ENCODE measurements at places on chromosomes 3 and 15.

DNA sequence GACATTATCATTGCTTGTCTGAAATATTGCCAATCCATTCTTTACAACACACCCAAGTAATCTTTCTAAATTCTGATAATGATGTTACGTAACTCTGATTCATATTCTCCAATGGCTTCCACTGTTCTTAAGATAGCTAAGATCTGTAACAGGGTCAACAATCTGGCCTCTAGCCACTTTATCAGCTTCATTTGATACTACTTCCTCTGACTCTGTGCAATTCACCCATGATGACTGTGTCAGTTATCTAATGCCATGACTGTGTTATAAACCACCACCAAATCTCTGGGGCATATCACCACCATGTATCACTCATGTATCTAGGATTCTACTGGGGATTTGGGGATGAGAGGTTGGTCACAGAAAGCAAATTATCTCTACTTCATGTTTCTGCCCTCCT, 44.0 kb downstream of the CD200 start:
- no peak for DNase-seq

GRCh38 chr3:59469948-59470723, 420.3 kb upstream of the CFAP20DC start:
- peak; percentile 8 for DNase-seq

- peak; percentile 15 for DNase-seq
Measured at GRCh38 chr15:77659350-77660321, 26.9 kb upstream of the LINGO1 start.

DNA sequence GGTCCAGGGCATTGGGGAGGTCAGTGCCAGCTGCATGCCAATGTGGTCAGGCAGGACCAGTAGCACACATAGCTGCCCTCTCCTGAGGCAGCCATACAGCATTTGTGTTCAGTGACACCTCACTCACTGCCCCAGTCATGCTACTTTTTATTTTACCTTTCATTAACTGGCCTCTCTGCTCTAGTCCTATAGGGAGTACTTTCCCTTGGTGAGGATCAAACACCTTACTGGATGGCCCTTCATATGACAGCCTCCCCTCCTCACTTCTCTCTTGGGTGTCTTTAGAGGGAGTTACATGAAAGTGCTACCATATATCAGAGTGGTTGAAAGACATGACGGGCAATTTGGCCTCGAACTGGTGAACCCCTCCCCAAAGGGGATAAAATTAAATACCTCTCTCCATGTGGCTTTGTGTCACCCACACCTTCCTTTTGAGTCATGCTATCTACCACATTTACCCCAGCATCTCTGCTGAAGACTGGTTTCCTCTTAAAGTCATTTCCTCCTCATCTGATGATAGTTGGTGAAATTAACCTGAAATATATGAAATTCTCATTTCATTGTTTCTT, 17.6 kb downstream of the RLBP1 start:
- DNase-seq, result peak; percentile 35

DNA sequence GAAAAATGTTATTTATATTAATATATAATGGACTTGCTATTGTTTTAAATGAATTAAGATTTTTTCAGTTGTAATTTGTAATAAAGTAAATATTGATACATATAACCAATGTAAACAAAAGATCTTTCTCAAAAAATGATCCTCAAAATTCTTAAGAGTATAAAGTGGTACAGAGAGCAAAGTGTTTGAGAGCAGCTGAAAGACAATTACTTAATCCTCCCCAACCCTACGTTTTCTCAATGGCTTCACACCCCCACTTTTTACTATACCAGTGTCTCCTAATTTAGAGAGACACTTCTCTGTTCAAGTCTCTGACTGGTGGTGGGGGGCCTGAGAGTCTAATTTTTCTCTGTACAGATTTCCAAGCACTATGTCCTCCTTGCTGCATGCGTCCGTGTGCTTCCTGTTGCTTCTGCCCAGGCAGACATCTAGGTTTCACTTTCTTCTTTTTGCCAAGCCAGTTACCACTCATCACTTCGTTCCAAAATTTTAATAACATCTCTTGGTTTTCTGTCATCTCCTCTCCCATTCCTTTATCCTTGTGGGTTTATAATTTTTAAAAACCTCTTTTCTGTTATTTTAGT, 276.3 kb upstream of the DNAJC19 start:
- no peak for DNase-seq

GRCh38 chr15:101168463-101168824, 83.4 kb downstream of the CHSY1 start:
- DNase-seq, result no peak

GRCh38 chr15:88529021-88529630, 17.4 kb downstream of the DET1 start:
- DNase-seq, result no peak

DNA sequence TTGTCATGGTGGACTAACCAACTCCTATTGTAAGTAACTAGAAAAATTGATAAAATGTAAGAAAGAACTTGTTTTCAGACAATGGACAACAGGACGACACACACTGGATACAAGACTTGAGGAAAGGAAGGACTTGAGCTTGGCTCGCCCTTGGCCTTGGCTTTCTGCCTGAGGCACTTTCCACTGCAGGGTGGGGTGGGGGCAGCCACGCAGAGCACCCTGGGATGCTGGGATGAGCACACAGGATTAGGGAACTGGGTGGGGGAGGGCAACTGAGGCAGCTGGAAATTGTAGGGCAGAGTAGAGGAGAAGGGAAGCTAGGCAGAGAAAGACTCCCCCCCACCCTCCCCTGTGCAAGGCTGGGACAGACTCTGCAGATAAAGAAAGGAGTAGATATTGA, 25.5 kb upstream of the HHATL start:
- no peak for DNase-seq

DNA sequence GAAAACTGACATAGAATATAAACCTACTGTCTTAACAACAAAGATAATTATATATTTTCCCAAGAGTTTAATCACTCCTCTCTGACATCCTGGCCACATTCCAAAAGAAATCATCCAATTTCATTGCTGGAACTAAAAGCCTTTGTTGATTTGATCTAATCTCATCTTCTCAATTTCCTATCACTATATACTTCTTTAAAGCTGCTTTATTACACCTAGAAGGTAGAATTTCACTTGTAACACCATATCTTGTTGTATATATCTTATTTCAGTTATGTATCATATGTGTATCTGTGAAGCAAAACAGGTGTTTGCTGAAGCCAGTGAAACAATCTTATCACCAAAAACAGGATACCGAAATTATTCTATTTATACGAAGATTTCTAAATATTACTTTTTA, 740.2 kb downstream of the ROBO1 start:
- no peak for DNase-seq

All from activated T-cell treated with anti-CD3 and anti-CD28 coated beads for 24 hours (primary cell).